ENCODE measurements at places on chromosomes 2 and 18.

GRCh38 chr2:106026271-106027190, 167.6 kb downstream of the UXS1 start:
- no peak for DNase-seq

DNA sequence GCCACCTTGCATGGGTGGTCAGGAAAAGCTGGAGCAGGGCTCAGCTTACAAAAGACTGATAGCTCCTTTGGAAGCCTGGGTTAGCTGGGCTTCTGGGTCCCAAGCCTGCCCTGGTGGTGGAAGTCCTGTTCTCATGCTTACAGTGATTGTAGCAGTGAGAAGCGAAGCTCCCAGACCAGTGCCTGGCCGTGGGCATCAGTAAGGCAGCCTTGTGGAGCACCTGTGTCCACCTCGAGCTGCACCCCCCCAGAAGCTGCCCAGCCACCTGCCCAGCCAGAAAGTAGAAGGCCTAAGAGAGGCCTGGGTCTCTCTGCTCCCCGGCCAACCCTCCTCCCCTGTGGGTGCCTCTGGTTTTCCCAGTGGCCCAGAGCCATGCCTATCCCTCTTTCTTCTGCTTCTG, 10.5 kb downstream of the GLI2 start:
- DNase-seq, result no peak

DNA sequence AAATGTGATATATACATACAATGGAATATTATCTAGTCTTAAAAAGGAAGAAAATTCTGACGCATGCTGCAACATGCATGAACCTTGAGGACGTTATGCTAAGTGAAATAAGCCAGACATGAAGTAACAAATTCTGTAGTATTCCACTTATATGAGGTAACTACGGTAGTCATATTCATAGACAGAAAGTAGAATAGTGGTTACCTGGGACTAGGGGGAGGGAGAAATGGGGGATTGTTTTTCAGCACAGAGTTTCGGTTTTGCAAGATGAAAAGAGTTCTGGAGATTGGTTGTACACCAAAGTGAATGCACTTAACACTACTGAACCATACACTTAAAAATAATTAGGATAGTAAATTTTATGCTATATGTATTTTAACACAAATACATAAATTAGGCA, 215.9 kb upstream of the FBXO11 start:
- no peak for DNase-seq

- DNase-seq, result no peak
These were observed 85.5 kb downstream of the TMEM247 start for GRCh38 chr2:46564811-46565241.

DNA sequence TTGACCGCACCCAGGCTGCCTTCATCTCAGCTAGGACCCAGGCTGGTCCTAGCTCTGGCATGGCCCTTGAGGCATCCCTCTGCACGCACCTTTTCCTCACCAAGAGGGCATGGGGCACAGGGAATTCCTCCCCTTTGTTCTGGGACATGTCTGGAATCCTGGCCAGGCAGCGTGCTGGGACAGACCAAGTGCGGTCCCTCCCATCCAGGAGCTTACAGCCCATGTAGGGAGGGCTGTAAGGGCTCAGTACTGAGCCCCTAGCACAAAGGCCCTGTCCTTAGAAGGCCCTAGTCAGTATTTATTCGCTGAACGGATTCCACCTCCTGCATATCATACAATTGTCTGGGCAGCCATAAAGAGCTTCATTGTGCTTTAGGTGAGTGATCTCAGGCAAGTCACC, 3.0 kb downstream of the TMEM37 start:
- no peak for DNase-seq

DNA sequence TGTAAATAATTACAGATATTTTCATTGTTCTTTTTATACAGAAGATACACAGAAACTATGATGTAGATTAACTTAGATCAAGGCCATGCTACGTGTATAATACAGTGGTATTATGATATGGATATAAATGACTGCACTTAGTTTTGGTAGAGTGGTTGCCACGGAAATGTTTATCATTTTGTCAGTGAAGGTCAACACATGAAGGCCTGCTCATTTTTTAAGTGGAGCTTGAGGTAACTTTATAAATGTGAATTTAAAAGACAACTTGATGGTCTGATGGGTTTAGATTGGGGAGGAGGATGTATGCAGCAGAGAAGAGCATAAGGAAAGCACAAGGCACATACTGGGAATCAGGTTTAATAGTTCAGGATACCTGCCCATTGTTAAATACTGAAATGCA, 14.4 kb upstream of the BBS5 start:
- no peak for DNase-seq

DNA sequence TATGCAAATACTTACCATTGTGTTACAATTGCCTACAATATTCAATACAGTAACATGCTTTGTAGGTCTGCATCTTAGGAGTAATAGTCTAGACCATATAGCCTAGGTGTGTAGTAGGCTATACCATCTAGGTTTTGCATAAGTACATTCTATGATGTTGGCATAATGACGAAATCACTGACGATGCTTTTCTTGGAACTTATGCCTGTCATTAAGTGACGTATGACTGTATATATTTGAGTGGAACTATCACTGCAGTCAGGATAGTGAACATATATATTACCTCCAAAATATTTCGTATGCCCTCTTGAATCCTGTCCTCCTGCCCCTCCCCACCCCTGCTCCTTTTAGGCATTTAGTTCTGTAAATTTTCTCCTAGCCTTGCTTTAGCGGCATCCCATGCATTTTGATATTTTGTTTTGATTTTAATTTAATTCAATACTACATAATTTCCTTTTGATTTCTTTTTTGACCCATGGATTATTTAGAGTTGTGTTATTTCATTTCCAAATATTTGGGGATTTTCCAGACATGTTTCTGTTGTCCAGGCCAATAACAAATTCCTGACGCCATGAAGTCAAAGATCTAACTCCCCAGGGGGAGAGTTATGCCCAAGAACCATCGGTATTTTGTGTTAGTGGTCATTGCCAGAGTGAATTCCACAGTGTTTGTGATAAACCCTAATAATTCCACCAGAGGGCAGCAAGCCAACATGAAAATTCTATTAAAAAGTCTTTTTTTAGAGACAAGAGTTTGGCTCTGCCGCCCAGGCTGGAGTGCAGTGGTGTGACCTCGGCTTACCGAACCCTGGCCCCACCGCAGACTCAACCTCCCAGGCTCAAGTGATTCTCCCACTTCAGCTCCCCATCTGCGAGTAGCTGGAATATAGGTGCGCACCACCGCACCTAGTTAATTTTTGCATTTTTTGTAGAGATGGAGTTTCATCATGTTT, 24.2 kb upstream of the CASP8 start:
- peak; percentile 24 for DNase-seq

- no peak for DNase-seq
These were observed 6.1 kb downstream of the CABLES1 start for GRCh38 chr18:23141104-23141999.

- no peak for DNase-seq
These were observed 9.4 kb downstream of the C2orf42 start for GRCh38 chr2:70181363-70181956.
